Activated gamma-delta T cell treated with Interleukin-2 at 50 U/mL for 16 hours (primary cell): ENCODE measurements at places on chromosomes 1 and 21.

- DNase-seq = no peak
These were observed 1.7 kb downstream of the SLC19A1 start for GRCh38 chr21:45540601-45540970.

DNA sequence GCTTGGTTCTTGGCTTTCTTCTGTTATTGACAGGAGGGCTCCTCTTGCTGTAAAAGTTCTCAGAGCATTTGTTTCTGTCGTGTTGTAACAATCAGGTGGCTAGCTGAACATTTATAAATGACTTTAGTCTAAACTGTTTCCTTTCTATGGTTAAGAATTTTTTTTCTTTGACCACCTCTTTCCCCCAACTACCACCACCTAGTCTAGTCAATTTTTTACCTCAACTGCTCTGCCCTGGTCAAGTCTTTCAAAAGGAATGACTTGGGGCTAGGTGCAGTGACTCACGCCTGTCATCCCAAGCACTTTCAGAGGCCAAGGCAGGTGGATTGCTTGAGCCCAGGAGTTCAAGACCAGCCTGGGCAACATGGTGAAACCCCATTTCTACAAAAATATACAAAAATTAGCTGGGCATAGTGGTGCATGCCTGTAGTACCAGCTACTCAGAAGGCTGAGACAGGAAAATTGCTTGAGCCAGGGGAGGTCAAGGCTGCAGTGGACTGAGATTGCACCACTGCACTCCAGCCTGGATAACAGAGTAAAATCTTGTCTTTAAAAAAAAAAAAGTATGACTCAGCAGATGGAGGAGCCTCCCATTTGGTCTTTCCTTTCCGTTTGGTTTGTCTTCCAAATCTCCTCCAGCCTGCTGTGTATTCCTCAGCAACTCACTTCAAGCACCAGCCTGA, 40.7 kb downstream of the MAP3K21 start:
- DNase-seq = no peak

DNA sequence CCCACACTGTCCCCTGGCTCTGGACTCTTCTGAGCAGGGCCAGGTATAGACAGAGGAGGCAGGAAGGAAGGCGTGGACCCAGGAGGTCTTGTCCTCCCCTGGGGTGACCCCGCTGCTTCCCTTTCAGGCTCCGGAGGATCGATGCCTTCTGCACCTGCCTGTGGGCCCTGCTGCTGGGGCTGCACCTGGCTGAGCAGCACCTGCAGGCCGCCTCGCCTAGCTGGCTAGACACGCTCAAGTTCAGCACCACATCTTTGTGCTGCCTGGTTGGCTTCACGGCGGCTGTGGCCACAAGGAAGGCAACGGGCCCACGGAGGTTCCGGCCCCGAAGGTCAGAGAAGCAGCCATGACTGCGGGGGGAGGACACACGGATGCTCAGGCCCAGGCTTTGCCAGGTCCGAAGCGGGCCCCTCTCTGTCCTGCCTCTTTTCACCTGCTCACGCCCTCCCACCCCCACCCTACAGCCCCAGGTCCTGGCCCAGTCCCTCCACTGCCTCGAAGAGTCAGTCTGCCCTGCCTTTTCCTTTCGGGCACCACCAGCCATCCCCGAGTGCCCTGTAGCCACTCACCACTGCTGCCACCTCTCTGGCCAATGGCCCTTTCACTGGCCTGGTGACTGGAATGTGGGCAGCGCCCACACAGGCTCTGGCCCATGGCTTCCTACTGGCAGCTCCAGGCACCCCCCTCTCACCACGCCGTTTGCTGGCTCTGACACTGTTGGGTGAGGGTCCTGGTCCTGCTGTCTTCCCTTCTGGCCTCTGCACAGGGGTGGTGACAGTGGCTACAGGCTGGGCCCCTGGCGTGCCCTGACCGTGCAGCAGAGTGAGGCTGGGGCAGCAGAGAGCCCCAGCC, 13.5 kb downstream of the TMEM201 start:
- no peak for DNase-seq

DNA sequence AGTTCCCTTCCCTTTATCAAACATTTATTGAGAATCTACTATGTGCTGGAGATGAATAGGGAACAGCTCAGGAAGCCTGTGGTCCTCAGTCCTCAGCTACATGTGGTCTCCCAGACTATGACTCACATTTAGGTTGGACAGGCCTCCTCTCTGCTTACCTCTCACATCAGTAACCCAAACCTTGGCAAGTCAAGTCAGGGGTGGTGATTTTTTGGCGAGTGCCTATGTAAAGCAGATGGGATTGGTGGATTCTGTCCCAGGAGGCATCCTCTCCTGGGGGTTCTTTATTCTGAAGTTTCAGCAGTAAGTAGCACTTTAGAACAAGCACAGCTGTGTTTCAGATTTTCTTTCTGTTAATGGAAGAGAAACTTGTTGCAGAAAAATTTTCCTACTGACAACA, 241.3 kb downstream of the PRDM2 start:
- DNase-seq = no peak

- DNase-seq = no peak
These were observed 389.3 kb downstream of the ST6GALNAC3 start for GRCh38 chr1:76463849-76464248.

GRCh38 chr1:91596474-91596873, 95.8 kb downstream of the CDC7 start:
- no peak for DNase-seq

- no peak for DNase-seq
These were observed 77.2 kb downstream of the HS2ST1 start for GRCh38 chr1:86991549-86992186.

DNA sequence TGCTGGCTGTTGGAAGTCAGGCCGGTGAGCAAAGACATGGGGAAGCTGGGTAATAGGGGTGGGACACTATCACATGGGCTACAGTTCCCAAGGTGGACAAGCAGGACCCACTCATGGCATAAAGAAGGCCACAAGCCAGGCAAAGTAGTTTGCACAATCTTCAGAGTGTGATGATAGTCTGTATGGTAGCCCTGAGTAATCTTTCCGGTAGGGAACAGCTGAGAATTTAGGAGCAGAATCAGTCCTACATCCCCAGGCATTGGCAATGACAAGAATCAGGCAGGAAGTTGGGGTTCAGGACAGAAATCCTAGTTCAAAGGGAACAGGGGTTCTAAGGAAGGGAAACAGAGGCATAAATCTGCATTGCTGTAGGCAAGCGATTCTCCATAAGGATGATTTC, 23.9 kb upstream of the SPATA6 start:
- DNase-seq = no peak

GRCh38 chr1:192793983-192794767, 14.7 kb upstream of the RGS2 start:
- no peak for DNase-seq
